ENCODE measurements at places on chromosomes 12 and 14.
A peak's percentile ranks its signal among the peaks of the same experiment; 100 is the strongest.

DNA sequence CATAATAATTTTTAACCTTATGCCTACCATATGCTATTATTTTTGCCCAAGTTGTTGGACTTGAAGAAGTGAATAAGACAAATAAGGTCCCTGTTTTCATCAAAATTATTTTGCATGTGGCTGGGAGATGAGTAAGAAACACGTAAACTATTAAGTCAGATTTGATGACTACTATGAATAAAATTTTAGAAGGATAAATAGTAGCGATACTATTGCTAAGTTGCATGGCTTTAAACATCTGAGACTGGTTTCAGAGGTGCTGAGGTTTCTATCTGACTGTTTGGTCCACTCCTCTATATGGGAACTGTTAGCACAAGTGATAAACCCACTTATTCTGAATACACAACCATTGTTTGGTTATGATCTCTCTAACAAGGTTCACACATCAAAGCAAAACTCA lies 674.3 kb upstream of the MDGA2 start:
- no peak for DNase-seq

- no peak for DNase-seq
These were observed 31.3 kb downstream of the SERPINA11 start for GRCh38 chr14:94421316-94421715.

DNA sequence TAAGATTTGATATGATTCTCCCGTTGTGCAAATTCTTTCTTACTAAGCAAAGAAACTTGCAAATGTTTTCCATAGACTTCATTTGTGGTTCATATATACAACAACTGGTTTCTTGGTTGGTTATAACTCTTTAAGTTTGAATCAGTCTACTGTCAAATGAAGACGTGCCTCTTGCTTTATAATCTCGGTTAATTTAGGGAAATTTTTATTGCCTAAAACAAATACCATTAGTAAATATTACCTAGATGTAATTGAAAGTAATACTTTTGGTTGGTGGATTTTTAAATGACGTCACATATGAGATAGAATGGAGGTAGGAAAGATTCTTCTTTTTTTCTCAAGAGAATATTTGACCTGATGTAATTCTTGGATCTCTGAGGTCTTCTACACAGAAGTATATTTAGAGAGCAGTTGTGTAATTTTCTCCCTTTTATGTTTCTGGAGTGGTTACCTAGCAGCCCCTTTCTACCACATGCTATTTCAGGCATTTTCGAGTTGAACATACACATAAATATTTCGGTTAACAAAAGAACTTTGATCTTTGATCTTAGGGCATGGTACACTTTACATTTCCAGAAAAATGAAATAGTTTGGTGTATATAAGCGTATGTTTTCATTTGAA lies 1.7 kb downstream of the ATF7IP start:
- peak; percentile 70 for DNase-seq

- DNase-seq = no peak
These were observed 73.8 kb downstream of the PRKCH start for GRCh38 chr14:61395115-61395725.

DNA sequence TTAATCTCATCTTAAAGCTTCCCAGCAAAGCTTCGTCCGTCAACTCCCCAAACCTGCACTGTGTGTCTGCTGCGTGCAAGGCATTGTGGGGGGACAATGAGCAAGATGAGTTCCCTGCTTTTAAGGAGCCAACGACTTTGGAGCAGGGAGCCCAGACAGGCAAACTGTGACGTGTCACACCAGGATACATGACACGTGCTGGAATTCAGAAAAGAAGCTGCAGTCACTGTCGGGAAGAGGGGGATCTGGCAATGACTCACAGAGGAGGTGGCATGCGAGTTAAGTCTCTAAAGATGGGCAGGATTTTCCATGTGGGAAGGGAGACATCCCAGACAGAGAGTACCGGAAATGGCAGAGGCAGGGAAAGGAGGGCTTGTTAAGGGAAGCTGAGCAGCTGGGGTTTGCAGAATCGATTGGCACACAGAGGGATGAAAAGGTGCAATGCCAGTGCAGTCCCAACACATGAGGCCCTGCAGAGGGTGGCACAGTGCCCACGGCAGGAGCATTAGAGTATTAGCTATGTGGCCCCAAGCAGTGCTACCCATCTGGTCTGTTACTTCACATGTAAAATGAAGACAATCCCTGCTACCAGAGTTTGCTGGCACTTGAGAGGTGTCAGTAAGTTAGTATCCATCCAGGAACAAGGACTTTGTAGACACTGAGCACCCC lies 52.9 kb downstream of the SETD3 start:
- DNase-seq = no peak

- no peak for DNase-seq
These were observed 7.4 kb upstream of the AMIGO2 start for GRCh38 chr12:47087088-47087688.

- DNase-seq = peak; percentile 43
These were observed 28.2 kb downstream of the TRAF3 start for GRCh38 chr14:102805371-102805891.

- peak; percentile 8 for DNase-seq
These were observed 300.9 kb upstream of the SRRM4 start for GRCh38 chr12:118680356-118680963.

DNA sequence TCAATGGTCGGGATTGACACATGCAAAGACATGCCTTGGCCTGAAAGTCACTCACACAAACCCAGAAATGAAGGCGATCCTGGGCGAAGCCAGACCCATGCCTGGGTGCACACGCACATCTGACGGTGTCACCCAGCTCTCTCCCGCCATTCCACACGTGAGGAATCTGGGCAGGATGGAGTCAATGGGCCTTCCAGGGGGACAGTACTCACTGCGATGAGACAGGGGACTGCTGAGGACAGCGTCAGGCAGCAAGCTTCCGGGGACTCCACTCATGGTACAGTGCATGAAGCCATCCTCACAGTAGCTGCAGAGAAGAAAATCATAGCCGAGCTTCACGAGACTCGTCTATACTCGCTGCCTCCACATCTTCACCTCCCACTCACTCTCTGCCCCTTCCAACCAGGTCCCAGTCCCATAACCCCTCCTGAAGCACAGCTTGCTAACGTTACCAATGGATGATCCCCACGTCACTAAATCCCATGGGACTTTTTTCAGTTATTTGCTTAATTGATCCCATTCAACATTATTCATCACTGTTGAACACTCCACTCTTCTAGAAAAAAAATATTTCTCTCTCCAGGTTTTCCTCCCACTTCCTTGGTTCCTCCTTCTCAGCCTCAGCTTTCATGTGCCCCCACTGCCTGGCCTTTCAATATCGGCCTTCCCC lies 77.8 kb downstream of the VWF start:
- DNase-seq = no peak

GRCh38 chr12:76863005-76863670 lies 15.7 kb downstream of the CSRP2 start:
- no peak for DNase-seq

DNA sequence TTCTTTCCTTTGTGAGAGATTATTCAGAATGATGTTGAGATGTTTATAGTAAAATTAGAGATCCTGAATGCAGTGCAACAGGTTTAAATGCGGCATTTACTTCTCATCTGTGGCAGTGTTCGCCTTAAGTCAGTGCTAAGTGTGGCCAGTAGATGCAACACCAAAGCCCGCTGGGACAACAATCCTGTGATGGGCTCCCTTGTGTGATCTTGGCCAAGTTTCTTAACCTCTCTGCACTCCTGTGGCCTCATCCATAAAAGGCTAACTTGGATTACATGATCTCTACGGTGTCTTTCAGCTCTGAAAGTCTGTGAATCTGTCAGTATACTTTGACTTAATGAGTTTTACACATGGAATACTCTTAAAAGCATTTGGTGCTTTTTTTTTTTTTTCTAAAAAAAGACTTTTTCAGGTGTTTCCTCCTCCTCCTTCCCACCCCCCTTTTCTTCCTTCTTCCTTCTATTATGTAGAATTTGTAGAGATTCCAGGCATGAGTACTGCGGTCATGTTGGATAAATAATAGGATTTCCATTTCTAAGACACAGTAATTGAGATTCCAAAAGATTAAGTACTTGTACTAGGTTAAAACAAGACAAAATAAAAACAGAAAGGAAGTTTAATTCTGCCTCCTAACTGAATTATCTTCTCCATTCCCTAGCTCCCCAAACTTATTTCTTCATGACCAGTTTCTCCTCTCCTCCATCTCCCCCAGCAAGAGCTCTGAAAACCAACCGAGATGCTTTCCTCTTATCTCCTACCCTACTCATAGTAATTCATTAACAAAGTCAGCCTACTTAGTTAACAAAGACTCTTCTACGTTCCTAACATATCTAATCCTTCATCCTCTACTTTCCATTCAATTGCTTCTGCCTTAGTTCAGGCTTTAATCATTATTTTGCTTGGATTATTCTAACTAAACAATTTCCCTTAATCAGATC lies 42.2 kb upstream of the NAV3 start:
- no peak for DNase-seq

DNA sequence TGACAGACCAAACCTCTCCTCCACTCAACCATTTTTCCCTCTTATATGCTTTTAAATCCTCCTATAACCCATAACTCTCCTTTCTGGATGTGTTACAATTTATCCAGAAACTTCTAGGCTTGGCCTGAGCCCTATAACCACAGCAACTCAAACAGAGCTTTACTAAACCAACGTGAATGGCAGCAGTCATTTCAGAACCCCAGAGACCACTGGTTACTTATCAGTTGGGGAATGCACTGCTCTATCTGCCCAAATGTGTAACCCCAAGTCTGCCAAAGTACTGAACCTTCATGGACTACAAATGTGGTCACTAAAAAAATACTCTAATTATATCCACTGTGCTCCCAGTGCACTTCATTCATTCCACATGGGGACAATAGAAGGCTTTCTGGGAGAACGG lies 42.0 kb downstream of the NAA25 start:
- no peak for DNase-seq

DNA sequence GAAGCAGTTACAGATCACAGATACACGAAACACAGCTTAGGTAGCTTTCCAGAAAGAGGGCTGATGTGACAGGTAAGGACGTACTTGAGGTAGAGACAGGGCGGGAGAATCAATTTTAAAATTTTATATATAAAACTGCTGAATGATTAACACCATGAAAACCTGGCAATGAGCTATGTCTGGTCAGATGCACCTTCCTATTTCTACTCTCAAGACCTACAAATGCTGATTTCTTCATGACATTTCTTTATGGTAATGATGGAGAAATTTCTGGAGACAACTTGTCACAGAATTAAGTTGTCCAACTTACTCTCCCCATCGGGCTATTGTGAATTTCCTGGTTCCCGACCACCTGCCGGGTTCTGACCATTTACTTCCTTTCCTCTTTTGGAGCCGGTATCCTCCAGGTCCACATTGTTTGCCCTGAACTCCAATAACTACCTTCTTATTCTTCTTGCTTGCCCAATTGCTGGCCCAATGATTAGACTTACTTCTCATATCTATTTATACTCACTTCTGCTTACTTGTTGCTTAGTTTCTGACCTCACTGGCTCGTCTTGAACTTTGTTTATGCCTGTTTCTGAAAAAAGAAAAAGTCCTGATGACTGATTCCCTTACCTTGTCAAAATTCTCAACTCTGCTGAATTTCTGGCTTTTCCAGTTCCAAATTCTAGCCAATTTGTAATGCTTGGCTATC lies 12.8 kb upstream of the ATP2B1 start:
- DNase-seq = peak; percentile 25

GRCh38 chr12:132079200-132079599 lies 64.9 kb downstream of the DDX51 start:
- DNase-seq = no peak

GRCh38 chr12:76103958-76104357 lies 19.5 kb upstream of the NAP1L1 start:
- no peak for DNase-seq

DNA sequence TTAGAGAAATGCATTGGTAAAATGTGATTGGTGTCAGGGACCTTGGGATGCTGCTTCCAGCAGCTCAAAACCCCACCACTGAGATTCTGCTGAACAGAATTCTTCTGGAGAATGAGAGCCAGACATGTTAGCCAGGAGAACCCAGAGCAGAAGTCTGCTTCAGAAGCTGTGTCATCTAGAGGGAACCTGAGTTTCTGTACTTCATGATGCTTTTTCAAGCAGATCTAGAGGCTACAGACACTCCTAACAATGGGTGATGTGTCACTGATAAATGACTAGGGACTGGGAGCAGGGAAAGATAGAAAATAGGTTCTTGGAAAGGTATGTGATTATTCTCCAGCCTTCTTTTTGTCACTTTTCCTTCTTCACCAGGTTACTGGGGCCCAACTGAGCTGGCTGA lies 41.6 kb downstream of the KANSL2 start:
- no peak for DNase-seq

GRCh38 chr14:23399591-23399990 lies 8.5 kb downstream of the MYH6 start:
- DNase-seq = no peak

DNA sequence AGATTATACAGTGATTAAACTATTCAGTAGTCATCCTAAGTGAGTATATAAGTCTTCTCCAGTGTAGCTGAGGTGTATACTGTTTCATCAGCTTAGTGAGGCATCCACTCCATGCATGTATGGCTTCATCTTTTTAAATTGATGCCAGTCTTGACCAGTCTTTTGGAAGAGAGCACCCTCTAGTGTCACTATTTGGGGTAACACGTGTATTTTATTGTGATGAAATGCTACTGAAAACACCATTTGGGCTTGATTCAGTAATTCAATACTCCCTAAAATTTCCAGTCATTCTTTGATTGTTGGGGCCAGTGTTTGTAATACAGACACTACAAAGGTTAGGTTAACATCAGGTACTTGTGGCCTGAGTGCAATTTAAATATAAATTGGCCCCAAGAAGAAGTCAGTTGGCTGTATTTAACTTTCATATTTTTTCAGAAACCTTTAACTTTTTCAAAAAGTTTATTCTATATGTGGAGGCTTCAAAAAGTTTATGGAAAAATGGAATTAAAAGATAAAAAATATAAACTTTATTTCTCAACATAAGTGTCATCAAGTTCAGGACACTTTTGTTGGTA lies 35.3 kb downstream of the MIPOL1 start:
- peak; percentile 74 for DNase-seq

DNA sequence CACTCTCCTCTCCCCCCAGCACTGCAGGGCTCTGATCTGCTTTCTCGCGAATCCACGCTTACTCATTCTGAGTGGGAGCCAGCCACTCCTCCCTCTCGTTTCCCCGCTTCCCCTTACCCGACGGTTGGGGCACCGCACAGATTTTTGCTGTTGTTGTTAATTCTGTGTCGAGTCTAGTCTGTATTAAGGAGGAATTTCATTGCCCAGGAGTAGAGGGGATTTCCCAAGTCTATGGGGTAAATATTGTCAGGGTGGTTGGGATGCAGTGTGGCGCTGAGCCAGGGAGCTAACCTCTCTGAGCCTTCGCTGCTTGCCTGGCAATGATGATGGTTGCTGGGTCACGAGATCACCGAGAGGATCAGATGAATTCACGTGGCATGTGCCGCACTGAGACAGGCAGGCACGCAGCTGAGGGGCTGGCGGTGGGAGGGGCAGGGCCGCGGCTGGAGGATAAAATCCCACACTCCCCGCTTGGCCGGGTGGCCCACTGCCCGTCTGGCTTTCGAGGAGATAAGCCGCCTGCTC lies 18.5 kb downstream of the NCOR2 start:
- peak; percentile 66 for DNase-seq

- no peak for DNase-seq
These were observed 47.2 kb downstream of the ARMH4 start for GRCh38 chr14:58104808-58105207.

Measured in hematopoietic multipotent progenitor cell treated with erythropoietin and hydrocortisone succinate and interleukin-3 and kit ligand, for 4 days (in vitro differentiated cells).